ENCODE measurements at places on chromosomes 1 and 21. TPM values are rescaled to one million over a fixed set of nuclear protein-coding genes. Genes with fewer than 3 reads are reported as not detected.

DNA sequence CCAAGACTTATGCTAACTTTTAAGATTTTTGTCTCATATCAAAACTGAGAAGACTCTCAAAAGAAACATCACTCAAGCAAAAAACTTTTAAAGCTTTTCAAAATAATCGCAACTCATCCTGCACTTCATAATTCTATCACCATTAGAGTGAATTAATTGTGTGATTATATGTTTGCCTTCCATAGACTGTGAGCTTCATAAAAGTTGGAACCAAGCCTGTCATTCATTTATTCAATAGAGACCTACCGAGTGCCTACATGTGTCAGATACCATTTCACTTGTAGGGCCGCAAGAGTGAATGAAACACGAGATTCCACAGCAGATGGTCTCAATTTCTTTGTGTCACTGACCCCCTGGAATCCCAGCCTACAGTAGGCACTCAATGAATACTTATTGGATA is 106.4 kb downstream of the RHOU start:
- no peak overlapping the region for H3K4me3 ChIP-seq
- no peak overlapping the region for H3K27ac ChIP-seq
- DNase-seq: no peak
- no peaks in the 10 kb centered on the region for H3K36me3 ChIP-seq
- no peaks in the 10 kb centered on the region for H3K27me3 ChIP-seq

CLDN17 gene
- total RNA-seq: 2.2 TPM

DNA sequence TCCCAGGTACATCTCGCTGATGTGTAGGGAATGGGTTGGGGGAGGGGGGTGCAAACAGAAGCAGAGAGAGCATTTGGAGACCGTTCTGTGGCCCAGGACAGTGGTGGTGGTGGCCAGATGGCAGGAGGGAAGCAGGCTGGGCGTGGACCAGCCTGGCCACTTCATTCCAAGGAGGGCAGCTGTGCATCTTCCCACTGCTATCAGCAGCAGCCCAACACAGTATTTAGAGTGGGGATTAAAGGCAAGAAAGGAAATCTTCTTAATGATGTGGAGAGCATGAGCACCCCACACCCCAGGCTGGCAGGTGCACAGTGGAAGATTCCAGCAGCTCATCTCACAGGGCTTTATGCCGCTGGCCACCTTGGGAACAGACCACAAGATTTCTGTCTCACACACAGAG is 198.7 kb downstream of the NPHP4 start:
- H3K27ac ChIP-seq: no peak overlapping the region
- H3K27me3 ChIP-seq: no peaks in the 10 kb centered on the region
- no peak overlapping the region for H3K4me3 ChIP-seq
- H3K4me1 ChIP-seq: no peaks in the 10 kb centered on the region

GPR37L1 gene
- total RNA-seq: 0.25 TPM

GRCh38 chr1:102661481-102661880 is 446.8 kb downstream of the COL11A1 start:
- no peaks in the 10 kb centered on the region for H3K27me3 ChIP-seq
- H3K4me3 ChIP-seq: no peak overlapping the region
- no peaks in the 10 kb centered on the region for H3K36me3 ChIP-seq
- no peak overlapping the region for H3K27ac ChIP-seq

ACTL8 gene
- total RNA-seq: not detected

DNA sequence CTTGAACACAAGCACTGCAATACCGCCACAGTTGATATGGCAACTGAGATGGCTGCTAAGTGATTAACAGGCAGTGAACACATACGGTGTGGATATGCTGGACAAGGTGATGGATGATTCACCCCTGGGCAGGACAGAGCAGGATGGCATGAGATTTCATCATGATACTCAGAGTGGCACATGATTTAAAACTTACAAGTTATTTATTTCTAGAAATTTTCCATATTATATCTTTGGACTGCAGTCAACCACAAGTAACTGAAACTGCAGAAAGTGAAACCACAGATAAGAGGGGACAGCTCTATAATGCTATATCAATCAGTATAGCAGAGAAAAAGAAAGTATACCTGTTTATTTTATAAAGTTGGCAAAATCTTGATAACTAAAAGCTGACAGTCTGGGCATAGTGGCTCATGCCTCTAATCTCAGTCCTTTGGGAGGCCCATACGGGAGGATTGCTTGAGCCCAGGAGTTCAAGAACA is 47.9 kb downstream of the PHACTR4 start:
- peaks cover 4% of the 10 kb centered on the region for H3K4me1 ChIP-seq
- no peak overlapping the region for H3K4me3 ChIP-seq
- no peaks in the 10 kb centered on the region for H3K36me3 ChIP-seq
- peak overlapping the region; percentile 26 for H3K27ac ChIP-seq
- DNase-seq: no peak

DNA sequence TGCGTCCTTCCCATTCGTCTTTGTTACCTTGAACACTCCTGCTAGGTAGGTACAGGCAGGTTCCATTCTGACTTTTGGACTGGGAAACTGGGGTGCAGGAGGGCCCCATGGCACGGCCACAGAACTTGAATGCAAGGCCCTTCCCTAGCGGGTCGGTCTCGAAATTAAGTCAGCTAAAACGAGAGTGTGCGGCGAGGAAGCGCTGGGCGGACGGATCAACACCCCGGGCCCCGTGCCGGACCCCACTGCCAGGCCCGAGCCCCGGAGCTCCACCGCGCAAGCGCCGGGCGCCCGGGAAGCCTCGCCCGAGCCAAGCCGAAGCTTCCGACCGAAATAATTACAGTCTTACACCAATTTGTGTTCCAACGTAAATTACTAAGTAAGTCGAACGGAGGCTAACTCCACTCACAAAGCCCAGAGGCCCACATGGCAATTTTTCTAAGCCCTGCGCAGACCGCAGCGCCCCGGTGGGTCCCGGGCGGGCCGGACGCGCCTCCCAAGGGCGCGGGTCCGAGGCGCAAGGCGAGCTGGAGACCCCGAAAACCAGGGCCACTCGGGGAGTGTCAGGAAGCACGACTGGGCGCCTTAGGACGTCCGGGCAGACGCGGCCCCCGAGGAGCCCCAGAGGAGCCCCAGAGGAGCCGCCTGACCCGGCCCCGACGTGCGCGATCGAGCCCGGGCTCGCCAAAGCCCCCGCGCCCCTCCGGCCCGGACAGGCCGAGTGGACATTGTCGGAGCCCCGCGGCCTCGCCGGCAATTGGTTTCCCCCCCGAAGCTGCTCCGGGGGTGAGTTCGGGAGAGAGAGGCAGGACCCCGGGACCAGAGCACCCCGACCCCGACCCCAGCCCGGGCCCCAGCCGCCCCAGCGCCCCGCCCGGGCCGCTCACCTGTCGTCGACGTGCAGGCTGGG is 624 bp downstream of the RIPK4 start:
- no peaks in the 10 kb centered on the region for H3K36me3 ChIP-seq
- H3K27me3 ChIP-seq: peaks cover 29% of the 10 kb centered on the region
- no peak for DNase-seq
- peaks cover 47% of the 10 kb centered on the region for H3K4me1 ChIP-seq
- H3K27ac ChIP-seq: peak overlapping the region; percentile 88
- peak overlapping the region; percentile 33 for H3K4me3 ChIP-seq

PTPN14 gene
- total RNA-seq: 24.3 TPM

- no peaks in the 10 kb centered on the region for H3K4me1 ChIP-seq
- H3K36me3 ChIP-seq: no peaks in the 10 kb centered on the region
- no peak overlapping the region for H3K27ac ChIP-seq
These were observed 12.4 kb upstream of the LRRN2 start for GRCh38 chr1:204697893-204698292.

FOXO6 gene
- 1.7 TPM for total RNA-seq

DNA sequence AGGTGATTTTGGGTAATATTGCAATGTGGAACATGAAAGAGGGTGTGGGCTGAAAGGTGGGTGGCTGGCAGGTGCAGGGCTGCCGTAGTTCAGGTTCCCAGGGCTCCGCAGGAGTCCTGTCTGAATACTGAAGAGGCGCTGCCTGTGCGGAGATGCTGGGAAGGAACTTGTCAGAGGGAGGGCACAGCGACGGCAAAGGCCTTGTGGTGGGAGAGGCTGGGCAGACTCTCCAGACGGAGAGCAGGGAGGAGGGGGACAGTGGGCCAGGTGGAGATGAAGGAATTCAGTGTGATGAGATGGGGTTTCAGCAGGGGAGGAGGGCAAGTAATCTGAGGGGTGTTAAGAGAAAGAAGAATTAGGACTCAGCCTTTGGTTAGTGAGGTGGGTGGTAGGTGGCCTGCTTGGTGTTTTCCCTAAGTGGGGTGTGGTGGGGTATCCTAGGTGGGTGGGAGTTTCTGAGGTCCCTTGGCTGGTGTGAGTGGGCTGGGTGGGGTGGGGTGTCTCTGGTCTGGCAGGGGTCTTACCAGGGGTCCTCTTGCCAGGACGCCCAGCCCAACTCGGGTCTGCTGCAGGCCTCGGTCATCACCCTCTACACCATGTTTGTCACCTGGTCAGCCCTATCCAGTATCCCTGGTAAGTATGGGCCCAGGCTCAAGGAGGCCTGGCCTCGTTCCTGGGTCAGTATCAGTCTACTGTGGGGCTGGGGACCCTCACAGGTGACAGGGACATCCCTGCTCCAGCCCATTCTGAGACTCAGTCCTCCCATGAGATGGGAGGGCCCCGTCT is 15.6 kb downstream of the SERINC2 start:
- H3K27ac ChIP-seq: no peak overlapping the region
- H3K27me3 ChIP-seq: no peaks in the 10 kb centered on the region
- H3K4me1 ChIP-seq: no peaks in the 10 kb centered on the region
- no peaks in the 10 kb centered on the region for H3K36me3 ChIP-seq
- no peak overlapping the region for H3K4me3 ChIP-seq

DNA sequence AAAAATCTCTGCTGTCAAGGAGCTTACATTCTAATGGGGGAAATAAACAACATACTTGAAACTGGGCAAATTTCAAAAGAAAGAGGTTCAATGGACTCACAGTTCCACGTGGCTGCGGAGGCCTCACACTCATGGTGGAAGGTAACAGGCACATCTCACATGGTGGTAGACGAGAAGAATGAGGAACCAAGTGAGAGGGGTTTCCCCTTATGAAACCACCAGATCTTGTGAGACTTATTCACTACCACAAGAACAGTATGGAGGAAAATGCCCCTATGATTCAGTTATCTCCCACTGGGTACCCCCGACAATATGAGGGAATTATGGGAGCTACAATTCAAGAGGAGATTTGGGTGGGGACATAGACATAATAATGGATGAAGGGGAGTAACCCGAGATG is 226.4 kb downstream of the ZP4 start:
- no peaks in the 10 kb centered on the region for H3K4me1 ChIP-seq
- no peaks in the 10 kb centered on the region for H3K36me3 ChIP-seq

ALPL gene
- 6.6 TPM for total RNA-seq

DNA sequence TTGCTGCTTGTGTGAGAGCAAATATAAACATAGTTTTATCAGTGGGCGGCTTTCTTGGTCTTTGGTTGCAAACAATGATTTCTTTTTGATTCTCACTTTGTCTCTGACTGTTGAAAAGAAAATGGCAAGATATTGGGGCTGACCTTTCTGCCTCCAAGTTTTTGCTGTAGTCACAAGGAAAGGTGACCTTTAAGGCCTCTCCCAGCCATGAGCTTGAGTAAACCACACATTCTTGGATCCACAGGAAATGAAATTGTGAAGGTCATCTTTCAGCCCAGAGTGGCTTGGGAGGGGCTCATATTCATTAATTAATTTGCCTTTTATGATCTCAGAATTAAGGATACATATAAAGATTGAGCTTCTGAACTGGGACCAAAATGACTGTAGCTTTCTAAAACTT is 241.6 kb downstream of the BACH1 start:
- no peak overlapping the region for H3K4me3 ChIP-seq
- DNase-seq: no peak
- H3K36me3 ChIP-seq: no peaks in the 10 kb centered on the region
- no peak overlapping the region for H3K27ac ChIP-seq

OR2L2 gene
- 0.25 TPM for total RNA-seq

GRCh38 chr1:62131093-62131725 is 63.4 kb upstream of the L1TD1 start:
- no peaks in the 10 kb centered on the region for H3K27me3 ChIP-seq
- DNase-seq: no peak
- no peaks in the 10 kb centered on the region for H3K36me3 ChIP-seq
- H3K4me1 ChIP-seq: no peaks in the 10 kb centered on the region
- H3K4me3 ChIP-seq: no peak overlapping the region
- H3K27ac ChIP-seq: no peak overlapping the region

DNA sequence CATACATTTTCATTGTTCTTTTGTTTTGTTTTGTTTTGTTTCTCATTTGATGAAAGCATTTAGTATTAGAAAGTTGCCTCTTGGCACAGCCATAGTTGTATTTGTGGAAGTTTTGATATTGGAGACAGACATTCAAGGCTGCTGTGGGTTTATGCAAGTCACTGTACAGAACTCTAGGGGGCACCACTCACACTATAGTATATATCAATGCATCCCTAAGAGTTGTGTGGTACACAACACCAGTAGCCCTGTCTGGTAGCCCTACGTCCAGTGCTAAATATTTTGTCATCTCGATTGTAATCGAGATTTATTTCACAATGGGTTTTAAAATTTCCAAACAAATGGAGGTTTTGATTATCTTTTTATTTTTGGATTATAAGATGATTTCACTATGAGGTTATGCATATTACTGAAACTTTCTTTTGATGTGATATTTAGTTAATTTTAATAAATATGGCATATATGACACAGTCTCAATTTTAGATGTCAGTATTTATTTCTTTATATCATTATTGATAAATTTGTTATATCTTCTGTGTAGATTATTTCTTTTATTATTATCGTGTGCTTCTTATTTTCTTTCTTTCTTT is 112.2 kb downstream of the NR5A2 start:
- H3K36me3 ChIP-seq: no peaks in the 10 kb centered on the region
- H3K4me1 ChIP-seq: no peaks in the 10 kb centered on the region
- no peak for DNase-seq
- no peak overlapping the region for H3K27ac ChIP-seq
- no peak overlapping the region for H3K4me3 ChIP-seq

- no peaks in the 10 kb centered on the region for H3K27me3 ChIP-seq
- no peak for DNase-seq
- H3K4me1 ChIP-seq: no peaks in the 10 kb centered on the region
- no peak overlapping the region for H3K4me3 ChIP-seq
These were observed 51.5 kb downstream of the VANGL2 start for GRCh38 chr1:160451859-160452232.

DNA sequence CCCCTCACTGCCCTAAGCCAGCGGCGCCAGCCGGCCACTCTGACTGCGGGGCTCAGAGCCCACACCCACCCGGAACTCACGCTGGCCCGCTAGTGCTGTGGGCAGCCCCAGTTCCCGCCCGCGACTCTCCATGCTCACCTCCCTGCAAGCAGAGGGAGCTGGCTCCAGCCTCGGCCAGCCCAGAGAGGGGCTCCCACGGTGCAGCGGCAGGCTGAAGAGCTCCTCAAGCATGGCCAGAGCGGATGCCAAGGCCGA is 41.5 kb downstream of the SLC2A1 start:
- no peaks in the 10 kb centered on the region for H3K4me1 ChIP-seq
- no peak overlapping the region for H3K27ac ChIP-seq
- no peaks in the 10 kb centered on the region for H3K27me3 ChIP-seq
- no peak overlapping the region for H3K4me3 ChIP-seq
- DNase-seq: no peak

GRCh38 chr1:145999321-146000024 is 3.1 kb upstream of the TXNIP start:
- H3K27me3 ChIP-seq: no peaks in the 10 kb centered on the region
- DNase-seq: no peak
- H3K4me3 ChIP-seq: peak overlapping the region; percentile 83
- H3K4me1 ChIP-seq: peaks cover 48% of the 10 kb centered on the region
- peaks cover 14% of the 10 kb centered on the region for H3K36me3 ChIP-seq
- H3K27ac ChIP-seq: peak overlapping the region; percentile 96
